ENCODE measurements at places on chromosomes 2 and 18.

GRCh38 chr2:147051248-147051647 is 793.6 kb upstream of the ACVR2A start:
- no peak for DNase-seq

- DNase-seq = no peak
These were observed 12.5 kb downstream of the SDC1 start for GRCh38 chr2:20212459-20212870.

GRCh38 chr2:222877556-222878300 is 16.9 kb downstream of the ACSL3 start:
- DNase-seq = no peak

- DNase-seq = no peak
These were observed 24.8 kb upstream of the EFEMP1 start for GRCh38 chr2:55948176-55948923.

DNA sequence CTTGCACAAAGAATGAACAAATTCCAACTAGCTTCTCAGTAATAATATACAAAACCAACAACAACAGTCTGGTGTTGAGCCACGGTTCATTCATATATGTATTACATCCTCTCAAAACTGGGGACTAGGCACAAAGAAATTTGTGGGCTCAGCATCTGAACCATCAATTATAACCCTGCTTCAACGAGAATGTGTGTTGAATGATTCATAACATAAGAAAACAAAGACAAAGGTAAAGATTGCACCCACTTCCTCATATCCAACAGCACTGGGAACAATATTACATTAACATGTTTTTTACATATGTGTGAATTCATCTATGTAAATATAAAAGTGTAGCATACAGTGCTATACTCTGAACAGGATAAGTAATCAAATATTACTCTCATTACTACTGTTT is 144.8 kb downstream of the CDH2 start:
- no peak for DNase-seq

GRCh38 chr2:210752532-210752931 is 196.1 kb downstream of the CPS1 start:
- no peak for DNase-seq

DNA sequence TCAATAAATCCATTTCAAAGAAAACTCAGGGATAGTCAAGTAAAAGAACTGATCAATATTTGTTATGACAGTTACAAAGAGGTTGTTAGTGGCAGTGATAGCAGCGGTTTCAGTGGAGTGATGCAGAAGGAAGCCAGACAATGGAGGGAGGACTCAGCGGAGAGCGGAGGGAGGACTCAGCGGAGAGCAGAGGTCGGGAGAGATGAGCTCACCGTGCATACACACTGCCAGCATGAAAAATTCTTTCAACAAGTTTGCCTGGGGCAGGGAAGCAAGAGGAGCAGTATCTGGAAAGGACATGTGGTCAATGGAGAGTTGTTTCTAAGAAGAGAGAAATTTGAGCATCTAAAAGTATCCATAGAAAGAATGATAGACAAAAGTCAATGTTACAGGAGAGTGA is 60.9 kb upstream of the BCL11A start:
- DNase-seq = no peak

- DNase-seq = no peak
These were observed 486.4 kb downstream of the BCL11A start for GRCh38 chr2:60067006-60067405.

GRCh38 chr2:43715300-43716098 is 39.3 kb upstream of the C1GALT1C1L start:
- no peak for DNase-seq

Measured in stimulated activated CD4-positive, alpha-beta T cell treated with anti-CD3 and anti-CD28 coated beads, Interleukin-12 subunit alpha, Interleukin-12 subunit beta, amount 100 ng/mL, for 48 hours (primary cell).